ENCODE measurements at places on chromosomes 5 and 9.

DNA sequence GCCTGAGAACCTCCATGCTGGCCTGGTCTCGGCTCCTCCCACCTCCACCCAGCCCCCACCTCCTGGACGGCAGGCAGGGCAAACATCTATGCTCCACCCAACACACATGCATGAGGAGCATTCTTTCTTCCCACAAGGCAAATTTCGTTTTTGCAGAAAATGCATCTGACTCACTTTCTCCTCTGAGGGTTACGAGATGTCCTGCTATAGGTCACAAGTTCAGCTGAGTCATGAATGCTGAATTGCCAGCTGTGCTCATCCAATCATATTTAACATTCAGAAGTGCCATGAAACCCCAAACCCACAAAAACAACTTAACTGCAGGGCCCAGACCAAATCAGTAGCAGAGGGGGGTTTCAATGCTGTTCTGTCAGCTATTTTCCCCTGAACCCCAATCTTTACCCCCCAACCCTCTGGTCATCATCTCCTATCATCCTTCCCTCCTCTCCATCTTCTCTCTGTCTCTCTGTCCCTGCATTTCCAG, 39.0 kb upstream of the OSMR start:
- DNase-seq, result no peak

DNA sequence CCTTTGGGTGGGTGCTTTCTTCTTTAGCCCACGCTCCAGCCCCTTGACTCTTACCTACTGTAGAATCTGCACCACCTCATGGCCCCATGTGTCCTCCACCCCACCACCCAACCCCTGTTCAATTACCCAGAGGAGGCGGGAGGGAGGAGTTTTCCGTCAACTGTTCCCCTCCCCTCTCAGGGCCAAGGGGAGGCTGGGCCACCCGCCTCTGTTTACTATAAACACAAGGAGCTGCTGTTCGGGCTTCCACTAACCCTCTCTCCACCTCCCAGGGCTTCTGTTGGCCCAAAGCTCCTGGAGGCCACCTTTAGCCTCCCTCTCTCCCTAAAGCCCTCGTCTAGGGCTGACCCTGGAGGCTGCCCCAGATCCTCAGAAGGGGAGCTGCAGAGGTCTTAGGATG, 59.2 kb downstream of the FOXI1 start:
- no peak for DNase-seq

- DNase-seq, result no peak
These were observed 63.3 kb downstream of the DCP2 start for GRCh38 chr5:113039934-113040285.

DNA sequence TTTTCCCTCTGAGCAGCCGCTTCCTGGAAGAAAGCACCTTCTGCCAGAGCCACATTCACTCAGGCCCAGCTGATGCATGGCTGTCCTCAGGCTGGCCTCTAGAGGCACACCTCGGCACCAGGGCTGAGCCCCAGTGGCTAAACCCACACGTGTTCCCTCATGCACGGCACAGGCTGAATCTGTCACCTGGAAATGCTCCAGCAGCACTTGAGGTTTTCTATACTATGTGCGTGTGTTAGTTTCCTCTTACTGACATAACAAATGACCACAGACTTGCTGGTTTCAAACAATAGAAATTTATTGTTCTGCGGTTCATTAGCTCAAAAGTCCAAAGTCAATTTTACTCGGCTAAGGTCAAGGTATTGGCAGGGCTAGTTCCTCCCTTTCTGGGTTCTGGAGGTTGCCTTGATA, 141.4 kb downstream of the LRRC70 start:
- no peak for DNase-seq

DNA sequence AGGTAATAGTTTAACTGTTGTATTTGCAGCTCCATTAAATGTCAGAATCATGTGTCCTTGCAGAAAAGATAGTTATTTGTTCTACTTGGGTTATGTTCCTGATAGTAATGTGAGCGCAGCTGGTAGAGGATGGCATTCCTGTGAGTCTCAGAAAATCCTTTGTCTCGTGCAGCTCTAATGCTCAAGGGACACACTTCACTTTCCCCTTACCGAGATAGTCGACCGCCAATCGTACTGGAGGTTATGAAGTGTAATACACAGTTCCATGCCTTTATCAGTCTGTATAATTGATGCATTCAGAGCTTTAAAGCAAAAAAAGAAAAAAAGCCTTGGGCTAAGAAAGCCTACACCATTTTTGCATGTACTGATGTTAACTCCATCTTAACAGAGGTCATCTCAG, 60.2 kb upstream of the SRP19 start:
- DNase-seq, result no peak

DNA sequence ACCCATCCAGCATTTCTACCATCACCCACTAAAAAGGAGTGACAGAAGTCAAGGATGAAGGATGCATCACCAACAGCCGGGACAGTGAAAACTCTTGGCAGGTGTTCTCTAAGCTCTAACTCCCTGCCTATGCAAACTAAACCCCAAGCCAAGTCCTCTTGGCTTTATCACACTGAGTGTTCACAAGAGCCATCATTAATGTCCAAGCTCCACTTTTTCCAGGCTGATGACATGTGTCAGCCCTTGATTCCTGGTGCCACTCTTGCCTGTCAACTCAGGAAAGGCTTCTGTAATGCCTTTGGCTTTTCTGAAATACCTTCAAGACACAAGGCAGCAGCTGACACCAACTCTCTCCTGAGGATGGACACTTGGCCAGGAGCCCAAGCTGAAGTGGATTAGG, 86.9 kb downstream of the NR6A1 start:
- DNase-seq, result no peak

- DNase-seq, result no peak
These were observed 227.0 kb downstream of the ENC1 start for GRCh38 chr5:74413403-74414048.

DNA sequence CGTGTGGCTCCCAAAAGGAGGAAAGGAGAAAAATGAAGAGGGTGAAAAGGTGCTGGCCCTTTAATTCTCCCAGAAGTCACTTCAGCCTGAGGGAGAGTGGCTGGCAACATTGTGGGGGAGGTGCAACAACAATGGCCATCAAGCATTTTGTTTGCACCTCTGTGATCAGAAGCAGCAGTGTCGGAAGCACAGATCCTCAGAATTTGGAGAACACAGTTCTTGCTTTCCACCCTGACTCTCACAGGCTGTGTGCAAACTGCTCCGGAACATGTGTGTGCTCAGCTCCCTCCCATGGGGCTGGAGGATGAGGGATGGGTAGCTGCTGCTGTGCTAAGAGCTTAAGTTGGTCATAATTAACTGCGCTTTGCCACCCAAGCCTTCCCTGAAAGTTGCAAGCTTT, 127.1 kb downstream of the DPYSL3 start:
- DNase-seq, result no peak

- DNase-seq, result no peak
These were observed 39.1 kb upstream of the GZMA start for GRCh38 chr5:55063220-55063863.

DNA sequence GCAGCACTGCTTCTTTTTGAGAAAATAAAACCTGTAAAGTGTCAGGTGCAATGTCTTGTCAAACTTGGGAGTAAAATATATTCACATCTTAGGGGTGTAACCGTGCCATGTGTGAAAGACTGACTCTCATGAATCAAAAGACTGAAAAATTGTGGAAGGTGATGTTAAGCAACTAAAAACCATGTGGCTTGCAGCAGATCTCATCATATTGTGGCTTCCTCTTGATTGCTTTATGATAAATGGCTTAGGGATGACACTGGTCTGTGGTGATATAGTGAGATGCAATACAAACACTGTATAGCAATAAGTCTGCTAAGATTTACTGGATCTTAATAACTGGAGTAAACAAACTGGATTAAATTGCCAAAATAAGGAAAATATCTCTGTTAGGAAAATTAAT, 321.6 kb downstream of the EDIL3 start:
- DNase-seq, result no peak

GRCh38 chr5:132024117-132024435, 12.6 kb upstream of the ACSL6 start:
- no peak for DNase-seq

- no peak for DNase-seq
These were observed 4.0 kb downstream of the LPCAT1 start for GRCh38 chr5:1519631-1520210.

DNA sequence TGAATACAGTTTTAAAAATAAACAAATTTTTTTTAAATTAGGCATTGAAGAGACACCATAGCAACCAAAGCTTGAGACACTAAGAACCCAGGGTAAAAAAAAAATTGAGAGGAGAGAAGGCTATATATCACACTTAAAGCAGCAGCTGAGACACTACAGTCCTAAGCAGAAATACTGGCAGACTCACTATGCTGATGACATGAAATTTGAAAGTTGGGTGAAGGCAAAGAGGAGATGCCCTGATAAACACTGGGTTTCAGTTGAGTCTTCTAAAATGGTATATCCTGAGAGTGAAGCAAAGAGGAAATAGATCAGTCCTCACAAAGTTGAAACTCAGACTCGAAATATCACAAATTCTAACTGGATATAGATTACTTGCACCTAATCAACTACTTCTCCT, 419.9 kb upstream of the CDH9 start:
- DNase-seq, result no peak

- no peak for DNase-seq
These were observed 206.8 kb downstream of the SAXO1 start for GRCh38 chr9:18826248-18826647.

DNA sequence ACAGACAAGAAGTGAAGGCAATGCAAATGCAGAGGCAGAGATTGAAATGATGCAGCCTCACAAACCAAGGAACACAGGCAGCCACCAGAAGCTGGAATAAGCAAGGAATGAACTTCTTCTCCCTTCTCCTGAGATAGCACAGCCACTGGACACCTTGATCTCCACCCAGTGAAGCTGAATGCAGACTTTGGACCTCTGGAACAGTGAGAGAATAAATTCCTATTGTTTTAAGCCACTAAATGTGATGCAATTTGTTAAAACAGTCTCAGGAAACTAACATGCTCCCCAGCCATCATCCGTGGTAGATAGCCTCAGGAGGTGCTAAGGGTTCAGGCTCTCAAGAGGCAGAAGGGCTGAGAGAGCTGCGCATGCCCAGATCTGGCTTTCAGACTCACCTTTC, 512.2 kb upstream of the ZNF608 start:
- DNase-seq, result no peak

- DNase-seq, result no peak
These were observed 99.0 kb upstream of the FBN2 start for GRCh38 chr5:128637031-128637430.
